CD4-positive, alpha-beta T cell treated with Interleukin-12 subunit alpha and Interleukin-12 subunit beta, for 1 hour (primary cell): ENCODE measurements at places on chromosomes 12 and 14.

GRCh38 chr12:112347581-112347982, 34.6 kb downstream of the HECTD4 start:
- DNase-seq: no peak

DNA sequence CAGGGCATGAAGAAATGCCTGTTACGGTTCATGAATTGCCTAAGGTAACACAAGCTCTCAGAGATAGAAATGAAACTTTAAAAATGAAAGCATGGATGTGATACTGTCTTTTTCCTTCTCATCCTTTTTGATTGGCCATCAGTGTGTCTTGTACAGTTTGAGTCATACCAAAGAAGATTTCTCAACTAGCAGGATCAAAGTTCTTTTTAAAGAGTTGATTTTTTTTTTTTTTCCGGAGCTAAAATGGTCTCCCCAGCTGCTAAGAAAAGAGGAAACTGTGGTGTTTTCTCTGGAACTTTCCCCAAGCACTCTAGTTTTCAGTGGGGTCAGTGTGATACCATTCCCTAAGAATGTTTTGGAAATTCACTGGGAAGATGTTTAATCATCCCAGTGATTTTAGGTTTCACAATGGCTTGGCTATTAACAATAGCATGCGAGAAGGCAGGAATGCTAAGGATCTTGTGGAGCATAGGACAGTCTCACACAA, 105.0 kb downstream of the ETNK1 start:
- DNase-seq: no peak

GRCh38 chr14:101080922-101081593, 177.5 kb upstream of the RTL1 start:
- DNase-seq: no peak

GRCh38 chr12:75086091-75087038, 123.3 kb downstream of the KCNC2 start:
- DNase-seq: no peak

DNA sequence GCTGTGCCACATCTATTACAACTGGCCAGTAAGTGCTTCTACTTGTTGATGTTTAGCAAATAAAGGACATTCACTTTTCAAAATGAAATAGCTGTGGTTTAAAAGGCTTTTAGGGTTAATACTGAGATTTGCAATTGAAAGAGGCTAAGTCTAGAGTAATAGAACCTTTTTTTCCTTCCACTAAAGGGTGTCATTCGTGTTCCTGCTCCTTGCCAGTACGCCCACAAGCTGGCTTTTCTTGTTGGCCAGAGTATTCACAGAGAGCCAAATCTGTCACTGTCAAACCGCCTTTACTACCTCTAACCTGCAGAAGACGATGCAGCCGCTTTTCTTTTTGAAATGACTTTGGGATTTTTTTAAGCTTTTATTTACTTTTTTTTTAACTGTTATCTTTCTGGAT, 33.6 kb downstream of the PIWIL1 start:
- DNase-seq: no peak

GRCh38 chr14:84592770-84593169, 937.2 kb upstream of the FLRT2 start:
- no peak for DNase-seq

DNA sequence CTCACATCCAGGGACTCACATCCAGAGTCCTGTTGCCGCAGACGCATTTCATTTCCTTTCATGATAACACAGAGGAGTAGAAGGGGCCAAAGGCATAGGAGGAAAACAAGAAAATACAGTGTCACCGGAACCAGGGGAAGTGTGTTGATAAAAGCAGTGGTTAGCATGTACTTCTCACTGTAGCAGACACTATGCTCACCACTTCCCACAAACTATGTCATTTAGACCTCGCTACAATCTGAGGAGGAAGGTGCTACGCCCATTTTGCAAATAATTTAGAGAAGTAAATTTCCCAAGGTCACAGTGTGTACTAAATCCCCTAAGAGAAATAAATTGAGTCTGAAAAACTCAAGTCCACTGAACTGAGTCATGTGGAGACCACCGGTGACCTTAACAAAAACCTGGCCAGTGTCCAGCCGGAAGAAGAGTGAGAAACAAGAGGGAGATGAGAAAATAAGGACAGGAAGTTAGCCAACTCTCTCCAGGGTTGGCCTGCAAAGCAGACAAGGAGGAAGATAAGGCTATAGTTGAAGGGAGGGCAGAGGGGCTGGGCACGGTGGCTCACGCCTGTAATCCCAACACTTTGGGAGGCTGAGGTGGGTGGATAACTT, 25.8 kb upstream of the TMCC3 start:
- peak; percentile 51 for DNase-seq

DNA sequence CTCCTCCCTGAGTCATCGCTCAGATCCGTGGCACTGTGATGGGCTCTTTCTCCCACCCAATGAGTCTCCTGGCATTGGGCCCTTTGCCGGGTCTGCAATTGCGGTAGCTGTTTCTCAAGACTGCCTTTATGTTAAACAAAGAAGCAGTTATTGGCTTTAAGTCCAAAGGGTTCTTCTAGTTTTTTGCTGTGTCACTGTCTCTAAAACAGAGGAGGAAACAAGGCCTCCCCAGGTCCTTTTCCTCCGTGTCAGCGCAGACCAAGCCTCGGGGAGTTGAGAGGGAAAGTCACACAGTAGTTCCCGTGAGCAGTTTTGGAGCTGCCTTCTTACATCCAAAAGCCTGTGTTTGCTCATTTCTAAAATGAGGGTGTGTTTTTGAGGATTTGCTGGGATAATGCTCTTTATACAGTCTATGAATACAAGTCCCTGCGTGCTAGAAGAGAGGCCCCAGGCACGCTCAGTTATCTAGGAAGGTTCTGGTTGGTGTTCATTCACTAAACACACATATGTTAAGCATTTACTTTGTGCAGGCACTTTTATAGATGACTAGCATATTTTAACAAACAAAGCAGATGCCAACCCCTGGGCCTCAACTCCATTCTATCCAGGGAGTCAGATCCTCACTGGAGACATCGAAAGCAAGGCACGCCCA, 126.0 kb upstream of the PZP start:
- no peak for DNase-seq

DNA sequence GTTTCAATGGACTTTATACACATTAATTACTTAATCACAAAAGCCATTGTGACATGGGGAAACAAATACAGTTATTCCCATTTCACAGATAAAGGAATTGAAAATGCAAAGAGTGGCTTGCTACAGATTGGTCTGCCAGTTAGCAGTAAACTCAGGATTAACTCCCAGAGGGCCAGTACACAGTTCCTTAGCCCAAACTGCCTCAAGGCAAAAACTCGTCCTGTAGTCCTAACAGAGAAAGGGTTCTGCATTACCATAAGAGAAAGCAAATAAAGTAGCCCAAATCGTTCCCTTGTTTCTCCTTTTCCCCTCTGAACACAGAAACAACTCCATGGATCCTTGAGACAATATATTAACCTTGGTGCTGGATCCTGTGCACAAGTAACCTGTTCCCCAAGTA, 274.4 kb downstream of the LRIG3 start:
- DNase-seq: no peak

DNA sequence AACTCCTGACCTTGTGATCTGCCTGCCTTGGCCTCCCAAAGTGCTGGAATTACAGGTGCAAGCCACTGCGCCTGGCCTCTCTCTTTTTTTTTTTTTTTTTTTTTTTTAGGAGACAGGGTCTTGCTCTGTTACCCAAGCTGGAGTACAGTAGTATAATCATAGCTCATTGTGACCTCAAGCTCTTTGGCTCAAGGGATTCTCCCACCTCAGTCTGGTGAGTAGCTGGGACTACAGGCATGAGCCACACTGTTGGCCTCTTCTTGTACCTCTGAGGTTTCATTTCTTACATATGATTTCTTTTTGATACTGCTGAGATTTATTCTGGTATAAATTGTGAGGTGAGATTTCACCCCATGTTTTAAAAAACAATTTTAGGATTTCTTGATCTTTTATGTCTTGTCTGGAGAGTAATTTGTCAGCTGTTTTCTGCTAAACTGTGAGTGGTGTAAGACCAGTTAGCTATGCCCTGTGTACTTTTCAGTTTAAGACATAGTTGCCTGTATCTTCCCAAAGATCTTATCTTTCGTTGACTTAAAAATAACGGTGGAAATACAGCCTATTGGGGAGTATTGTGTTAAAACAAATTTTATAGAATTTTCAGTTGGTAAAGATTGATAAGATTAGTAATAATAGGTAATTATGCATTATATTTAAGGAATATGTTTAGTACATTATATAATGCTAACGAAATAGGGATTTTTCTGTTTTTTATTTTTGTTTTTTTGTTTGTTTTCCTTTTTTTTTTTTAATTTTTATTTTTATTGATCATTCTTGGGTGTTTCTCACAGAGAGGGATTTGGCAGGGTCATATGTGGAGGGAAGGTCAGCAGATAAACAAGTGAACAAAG, 31.7 kb downstream of the WDR20 start:
- DNase-seq: no peak

- DNase-seq: no peak
Measured at GRCh38 chr12:27999970-28000369, 27.4 kb upstream of the PTHLH start.

GRCh38 chr12:6684609-6685008, 4.6 kb downstream of the ZNF384 start:
- DNase-seq: peak; percentile 72

DNA sequence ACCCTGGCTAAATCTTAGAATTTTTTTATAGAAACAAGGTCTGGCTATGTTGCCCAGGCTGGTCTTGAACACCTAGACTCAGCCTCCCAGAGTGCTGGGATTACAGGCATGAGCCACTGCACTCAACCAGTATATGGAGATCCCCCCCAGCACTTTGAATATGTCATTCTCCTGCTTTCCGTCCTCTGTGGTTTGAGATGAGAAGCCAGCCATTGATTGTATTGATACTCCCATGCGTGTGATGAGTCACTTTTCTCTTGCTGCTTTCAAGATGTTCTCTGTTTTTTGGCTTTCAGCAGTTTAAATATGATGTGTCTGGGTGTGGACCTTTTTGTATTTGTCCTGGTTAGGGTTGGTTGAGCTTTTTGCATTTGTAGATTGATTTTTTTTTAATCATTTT, 75.2 kb upstream of the DNM1L start:
- no peak for DNase-seq

- DNase-seq: peak; percentile 75
Measured at GRCh38 chr12:46209914-46210872, 58.6 kb downstream of the SLC38A1 start.

DNA sequence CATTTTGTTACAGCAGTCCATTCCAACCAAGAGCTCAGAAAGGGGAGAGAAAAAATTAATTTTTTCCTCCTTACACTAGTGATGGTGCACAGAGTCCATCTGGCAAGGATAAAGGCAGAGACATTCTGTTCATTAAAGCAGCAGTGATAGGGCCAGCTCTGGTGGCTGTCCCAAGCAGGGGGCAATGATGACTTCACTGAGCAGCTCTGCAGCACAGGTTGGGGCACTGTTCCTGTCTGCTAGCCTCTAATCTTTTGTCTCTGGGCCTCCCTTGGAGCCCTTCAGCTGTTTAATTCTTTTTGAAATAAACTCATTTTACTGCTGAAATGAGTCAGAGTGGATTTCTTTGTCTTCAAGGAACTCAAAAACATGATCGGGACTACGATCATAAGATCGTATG, 200.9 kb upstream of the PLXNC1 start:
- no peak for DNase-seq

DNA sequence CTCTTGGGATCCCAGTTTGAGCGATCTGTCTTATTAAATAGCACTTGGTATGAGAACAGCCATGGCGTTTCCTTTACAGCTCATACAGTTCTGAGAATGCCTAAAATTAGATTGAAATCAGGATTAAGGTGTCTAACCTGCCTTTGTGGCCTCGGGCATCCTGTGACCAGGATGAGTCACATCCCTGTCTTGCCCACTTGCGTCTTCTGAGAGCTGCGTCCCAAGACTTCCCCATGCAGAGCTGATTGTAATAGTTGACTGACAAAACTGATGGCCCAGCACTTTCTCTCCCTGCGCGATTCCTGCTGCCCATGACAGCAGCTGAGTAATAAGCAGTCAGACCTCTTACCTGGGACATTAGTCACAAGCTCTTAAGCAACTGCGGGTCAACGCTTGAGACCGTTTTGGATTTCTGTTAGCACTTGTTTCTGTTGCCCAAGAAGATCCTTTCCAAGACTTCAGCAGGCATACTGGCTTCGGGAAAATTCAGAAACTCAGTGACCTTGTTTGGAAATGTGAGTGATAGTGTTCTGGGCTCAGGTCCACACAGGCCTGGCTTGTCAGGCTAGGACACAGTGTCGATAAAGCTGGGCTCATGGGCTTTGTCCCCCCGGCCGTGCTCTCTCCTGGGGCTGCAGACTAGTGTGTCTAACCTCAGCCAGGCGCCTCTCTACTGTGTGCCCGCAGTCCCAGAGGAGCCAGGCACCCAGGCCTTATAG, 169.9 kb upstream of the HIF1A start:
- DNase-seq: peak; percentile 54

- no peak for DNase-seq
Measured at GRCh38 chr14:36478782-36479181, 41.2 kb downstream of the NKX2-1 start.

GRCh38 chr12:86719381-86719780, 463.2 kb upstream of the MGAT4C start:
- no peak for DNase-seq

- DNase-seq: no peak
Measured at GRCh38 chr12:75969768-75970167, 61.8 kb downstream of the PHLDA1 start.

DNA sequence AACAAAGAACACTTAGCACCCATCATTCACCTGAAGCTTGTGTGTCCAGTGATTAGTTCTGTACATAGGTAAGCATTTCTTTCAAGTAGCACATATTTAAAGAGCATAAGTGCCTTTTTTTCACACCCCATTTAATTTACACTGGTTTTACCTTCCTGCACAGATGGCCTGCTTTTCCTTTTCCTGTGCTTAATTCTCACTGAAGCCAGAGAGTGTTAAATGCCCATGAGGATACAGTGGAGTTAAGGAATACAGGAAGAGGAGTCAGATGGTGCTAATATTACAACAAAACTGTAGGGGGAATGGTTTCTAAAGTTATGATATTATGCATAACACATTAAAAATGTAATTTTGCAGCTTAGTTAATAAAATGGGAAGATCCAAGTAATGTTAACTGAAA, 31.0 kb upstream of the SLC38A1 start:
- no peak for DNase-seq

- no peak for DNase-seq
Measured at GRCh38 chr12:115394496-115395220, 710.7 kb upstream of the TBX3 start.

DNA sequence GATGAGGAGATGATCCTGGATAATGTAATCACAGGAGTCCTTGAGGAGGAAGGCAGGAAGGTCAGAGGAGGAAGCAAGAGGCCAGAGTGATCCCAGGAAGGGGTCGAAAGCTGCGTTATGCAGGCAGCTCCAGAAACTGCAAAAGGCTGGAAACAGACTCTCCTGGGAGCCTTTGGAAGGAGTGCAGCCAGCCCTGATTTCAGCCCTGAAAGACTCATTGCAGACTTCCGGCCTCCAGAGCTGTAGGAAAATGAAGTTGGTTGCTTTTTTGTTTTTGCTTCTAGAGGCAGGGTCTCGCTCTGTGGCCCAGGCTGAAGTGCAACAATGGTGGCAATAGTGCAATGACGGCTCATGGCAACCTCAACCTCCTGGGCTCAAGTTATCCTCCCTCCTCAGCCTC, 44.6 kb upstream of the FZD10 start:
- DNase-seq: no peak

GRCh38 chr12:12622418-12622817, 10.7 kb downstream of the CREBL2 start:
- DNase-seq: peak; percentile 65
